ENCODE measurements at places on chromosomes 1 and 21.
A peak's percentile ranks its signal among the peaks of the same experiment; 100 is the strongest.

DNA sequence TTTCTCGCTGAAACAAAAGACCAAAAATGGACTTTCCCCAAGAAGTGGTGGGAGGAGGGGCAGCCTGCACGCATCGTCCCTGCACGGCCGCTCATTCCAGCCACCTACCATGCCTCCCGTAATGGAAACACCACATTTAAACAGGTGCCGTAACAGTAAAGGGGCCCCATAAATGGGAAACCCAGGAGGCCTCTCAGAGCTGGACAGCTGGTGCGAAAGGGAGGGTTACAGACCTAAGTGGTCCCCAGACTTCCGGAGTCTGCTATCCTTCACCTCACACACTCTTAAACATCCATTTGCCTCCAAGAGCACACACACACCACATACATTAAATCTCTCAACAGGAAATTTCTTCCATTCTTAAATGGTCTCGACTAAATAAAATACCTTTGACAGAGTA lies 120.7 kb upstream of the SOD1 start:
- DNase-seq, result no peak

GRCh38 chr1:42657981-42658876 lies at the start of gene PPIH:
TSS of gene PPIH (plus strand) at chr1:42658423. CDS start at chr1:42658447, 24 bp downstream.
- DNase-seq, result peak; percentile 62

- no peak for DNase-seq
Measured at GRCh38 chr1:197096137-197096536, 29.1 kb upstream of the F13B start.

GRCh38 chr1:181655756-181656155 lies 172.4 kb downstream of the CACNA1E start:
- no peak for DNase-seq

- no peak for DNase-seq
Measured at GRCh38 chr1:99268021-99268420, 3.7 kb downstream of the PLPPR4 start.

- no peak for DNase-seq
Measured at GRCh38 chr21:14752345-14752909, 206.3 kb upstream of the SAMSN1 start.

- no peak for DNase-seq
Measured at GRCh38 chr1:246617156-246617555, 50.9 kb downstream of the CNST start.

Data from SIG-M5 (cell line).